ENCODE measurements at places on chromosomes 4 and X.

- no peak for DNase-seq
These were observed 233.0 kb upstream of the CLNK start for GRCh38 chr4:10917566-10917965.

GRCh38 chr4:76758290-76758882, 139.6 kb downstream of the SOWAHB start:
- peak; percentile 93 for DNase-seq

DNA sequence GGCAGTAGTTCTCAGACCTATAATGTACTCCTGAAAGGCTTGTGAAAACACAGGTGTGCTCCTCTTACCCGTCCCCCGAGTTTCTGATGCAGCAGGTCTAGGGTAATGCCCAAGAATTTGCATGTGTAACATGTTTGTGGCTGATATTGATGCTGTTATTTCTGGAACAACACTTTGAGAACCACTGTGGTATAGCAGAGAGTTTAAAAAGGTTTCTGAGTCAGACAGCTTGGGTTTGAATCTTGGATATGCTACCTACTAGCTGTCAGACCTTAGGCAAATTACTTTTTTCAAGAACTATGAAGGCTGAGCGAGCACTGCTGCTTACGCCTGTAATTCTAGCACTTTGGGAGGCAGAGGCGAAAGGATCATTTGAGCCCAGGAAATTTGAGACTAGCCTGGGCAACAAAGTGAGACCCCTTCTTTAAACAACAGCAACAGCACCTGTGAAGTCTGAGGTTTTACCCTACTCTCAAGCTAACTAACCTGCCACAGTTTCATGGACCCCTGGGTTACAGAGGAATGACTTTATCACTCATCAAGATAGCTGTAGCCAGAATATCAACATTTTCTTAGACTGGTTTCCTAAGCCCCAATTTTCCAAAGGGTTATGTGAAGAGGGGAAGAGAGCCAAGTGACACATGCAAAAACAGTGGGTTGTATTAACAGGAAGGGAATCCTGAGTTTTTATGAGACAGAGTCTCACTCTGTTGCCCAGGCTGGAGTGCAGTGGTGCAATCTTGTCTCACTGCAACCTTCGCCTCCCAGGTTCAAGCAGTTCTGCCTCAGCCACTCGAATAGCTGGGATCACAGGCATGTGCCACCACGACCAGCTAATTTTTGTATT, 5.1 kb downstream of the AFF1 start:
- DNase-seq = peak; percentile 15

DNA sequence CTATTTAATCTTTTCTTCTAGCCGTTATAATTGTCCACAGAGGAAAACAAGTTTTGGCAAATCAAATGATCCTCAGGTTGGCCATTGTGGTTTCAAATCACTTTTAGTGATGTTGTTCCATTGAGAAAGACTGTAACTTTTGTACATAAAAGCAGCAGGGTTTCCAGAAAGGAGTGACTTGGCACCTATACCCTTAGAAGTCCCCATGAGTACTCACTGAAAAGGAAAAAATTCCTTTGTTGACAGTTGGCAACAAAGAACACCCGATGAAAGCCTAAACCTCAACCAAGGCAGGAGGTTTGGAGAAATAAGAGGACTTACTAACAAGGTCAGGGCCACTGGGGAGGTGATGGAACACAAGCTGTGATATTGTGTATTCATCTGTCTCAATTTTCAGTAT, 474.4 kb downstream of the RAPGEF2 start:
- DNase-seq = no peak

DNA sequence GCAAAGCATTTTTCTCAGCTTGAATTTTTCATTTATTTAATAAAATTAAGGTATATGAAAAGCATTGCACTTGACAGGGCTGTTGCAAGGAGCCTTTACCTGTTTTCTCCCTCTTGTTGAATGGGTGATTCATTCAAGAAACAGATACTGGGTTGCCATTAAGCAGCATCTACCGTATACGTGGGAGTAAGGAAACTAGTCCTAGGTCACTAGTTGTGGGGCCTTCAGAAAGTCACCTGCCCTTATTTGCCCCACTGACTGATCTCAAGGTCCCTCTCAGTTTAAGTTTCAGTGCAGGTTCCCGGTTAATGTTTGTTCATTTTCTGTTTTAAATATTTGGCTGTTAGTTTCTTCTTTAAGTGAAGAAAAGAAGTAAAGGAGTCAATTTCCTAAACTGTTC, 34.0 kb downstream of the LHFPL1 start:
- no peak for DNase-seq

GRCh38 chr4:165780735-165781134, 92.3 kb upstream of the TLL1 start:
- DNase-seq = no peak

- peak; percentile 84 for DNase-seq
These were observed at the start of gene ZNF41 for GRCh38 chrX:47482512-47483305. Gene ZNF41, minus strand, starts transcription at chrX:47483222. Its CDS starts 15,741 bp downstream, at chrX:47467481.

- no peak for DNase-seq
These were observed 31.4 kb upstream of the FAM241A start for GRCh38 chr4:112113864-112114263.

GRCh38 chr4:80878218-80878617, 152.3 kb upstream of the BMP3 start:
- no peak for DNase-seq

- DNase-seq = no peak
These were observed 759.1 kb upstream of the POU3F4 start for GRCh38 chrX:82748906-82749505.

- DNase-seq = no peak
These were observed 2.7 kb downstream of the SLC6A8 start for GRCh38 chrX:153690466-153690865.

- DNase-seq = no peak
These were observed 42.6 kb upstream of the HOPX start for GRCh38 chr4:56723659-56724230.

- no peak for DNase-seq
These were observed 494.9 kb downstream of the IDS start for GRCh38 chrX:149010013-149010852.

GRCh38 chr4:185304944-185305690, 90.6 kb downstream of the LRP2BP start:
- peak; percentile 23 for DNase-seq

DNA sequence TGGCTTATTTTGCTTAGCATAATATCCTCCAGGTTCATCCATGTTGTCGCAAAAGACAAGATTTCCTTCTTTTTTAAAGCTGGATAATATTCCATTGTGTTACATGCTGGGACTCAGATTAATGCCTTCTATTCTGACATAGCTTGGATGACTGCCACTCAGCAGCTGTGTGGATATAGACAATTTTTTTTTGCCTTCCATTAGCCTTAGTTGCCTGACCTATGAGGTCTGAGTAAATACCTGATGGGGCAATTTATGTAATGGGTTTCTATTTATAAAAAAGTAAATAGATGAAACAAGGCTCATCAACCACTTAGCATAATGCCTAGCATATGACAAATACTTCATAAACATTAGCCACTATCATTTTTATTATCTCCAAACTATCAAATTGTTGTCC, 515.4 kb downstream of the ZNF674 start:
- no peak for DNase-seq

- peak; percentile 25 for DNase-seq
These were observed 60.2 kb upstream of the RPS6KA6 start for GRCh38 chrX:84248226-84248625.

- no peak for DNase-seq
These were observed 23.1 kb upstream of the PWWP3B start for GRCh38 chrX:106144755-106145639.

GRCh38 chr4:142528433-142528832, 317.7 kb downstream of the INPP4B start:
- DNase-seq = no peak

GRCh38 chr4:37951461-37952352, 8.5 kb upstream of the PTTG2 start:
- DNase-seq = no peak

GRCh38 chrX:23953908-23954269, 46.1 kb downstream of the CXorf58 start:
- no peak for DNase-seq

DNA sequence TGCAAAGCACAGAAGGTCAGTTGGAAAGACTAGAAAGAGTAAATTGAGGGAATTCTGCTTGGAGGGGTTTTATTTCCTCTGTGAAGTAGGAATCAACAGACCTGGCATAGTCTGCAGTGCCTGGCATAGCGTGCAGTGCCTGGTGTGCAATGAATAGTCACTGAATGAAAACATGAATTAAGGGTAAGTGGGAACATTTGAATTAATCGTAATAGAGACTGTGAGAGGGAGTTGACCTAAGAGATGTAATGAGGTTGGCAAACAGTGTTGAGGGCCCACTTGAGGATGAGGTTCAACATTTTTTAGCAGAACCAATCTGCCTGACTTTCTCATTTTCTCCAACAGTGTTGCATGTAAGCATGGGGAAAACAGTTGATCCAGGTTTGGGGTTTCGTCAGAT, 377.2 kb upstream of the FTHL17 start:
- no peak for DNase-seq

DNA sequence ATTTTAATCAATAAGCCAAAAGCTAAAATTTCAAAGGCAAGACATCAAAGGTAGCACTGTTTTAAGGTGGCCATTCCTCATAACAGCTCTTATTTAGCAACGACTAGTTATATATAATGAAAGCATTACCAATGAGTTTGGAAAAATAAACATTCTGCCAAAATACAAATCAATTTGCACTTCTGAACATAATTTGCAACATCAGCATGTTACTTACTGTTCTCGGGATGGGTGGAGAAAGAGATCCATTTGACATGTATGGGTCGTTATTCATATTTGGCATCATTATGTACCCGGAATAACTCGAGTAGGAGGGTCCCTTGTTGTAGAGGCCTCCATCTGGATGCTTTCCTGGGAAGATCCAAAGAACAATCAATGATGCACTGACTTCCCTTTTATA, 5.4 kb downstream of the LEF1 start:
- no peak for DNase-seq
